Aorta (tissue), 5 donors: ENCODE measurements at places on chromosomes 1 and 21. TPM values are rescaled to one million over a fixed set of nuclear protein-coding genes. Genes with fewer than 3 reads are reported as not detected.

DNA sequence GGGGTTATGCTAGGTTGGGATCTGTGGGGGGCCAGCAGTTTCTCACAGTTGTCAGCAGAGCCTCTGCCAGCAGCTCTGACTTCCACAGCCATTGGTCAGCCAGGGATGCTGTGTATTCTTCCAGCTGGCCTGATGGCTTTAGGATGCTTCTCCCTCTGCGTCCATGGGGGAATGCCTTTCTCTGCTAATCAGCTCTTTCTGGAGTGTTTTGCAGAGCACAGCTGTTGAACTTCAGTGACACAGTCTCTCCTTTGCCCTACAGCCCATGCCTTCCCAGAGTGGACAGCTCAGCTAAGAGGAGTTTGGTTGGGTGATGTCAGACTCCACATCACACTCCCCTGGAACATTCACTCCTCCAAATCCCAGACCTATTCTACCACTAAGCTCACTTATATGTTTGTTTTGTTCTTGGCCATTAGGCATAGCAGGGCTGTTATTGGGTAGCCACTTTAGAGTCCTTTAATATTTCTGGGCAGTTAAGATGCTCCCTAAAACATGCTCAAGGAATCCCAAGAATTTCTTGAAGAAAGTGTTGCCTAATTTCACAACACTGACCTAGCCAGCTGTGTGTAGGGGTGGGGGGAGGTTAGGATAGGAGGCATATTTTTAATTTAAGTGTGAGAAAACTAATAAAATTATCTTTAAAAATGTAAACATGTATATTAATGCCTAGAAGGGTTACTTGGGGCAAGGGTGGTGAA is 75.3 kb upstream of the KIAA0040 start:
- no peaks in the 10 kb centered on the region for H3K36me3 ChIP-seq
- H3K4me1 ChIP-seq, result no peaks in the 10 kb centered on the region
- H3K27me3 ChIP-seq, result no peaks in the 10 kb centered on the region
- H3K27ac ChIP-seq, result no peak overlapping the region
- H3K4me3 ChIP-seq, result no peak overlapping the region
- DNase-seq, result no peak

GRCh38 chr1:34460193-34460592 is 283.5 kb downstream of the C1orf94 start:
- H3K4me3 ChIP-seq, result no peak overlapping the region
- no peaks in the 10 kb centered on the region for H3K27me3 ChIP-seq
- H3K4me1 ChIP-seq, result no peaks in the 10 kb centered on the region
- no peak overlapping the region for H3K27ac ChIP-seq

DNA sequence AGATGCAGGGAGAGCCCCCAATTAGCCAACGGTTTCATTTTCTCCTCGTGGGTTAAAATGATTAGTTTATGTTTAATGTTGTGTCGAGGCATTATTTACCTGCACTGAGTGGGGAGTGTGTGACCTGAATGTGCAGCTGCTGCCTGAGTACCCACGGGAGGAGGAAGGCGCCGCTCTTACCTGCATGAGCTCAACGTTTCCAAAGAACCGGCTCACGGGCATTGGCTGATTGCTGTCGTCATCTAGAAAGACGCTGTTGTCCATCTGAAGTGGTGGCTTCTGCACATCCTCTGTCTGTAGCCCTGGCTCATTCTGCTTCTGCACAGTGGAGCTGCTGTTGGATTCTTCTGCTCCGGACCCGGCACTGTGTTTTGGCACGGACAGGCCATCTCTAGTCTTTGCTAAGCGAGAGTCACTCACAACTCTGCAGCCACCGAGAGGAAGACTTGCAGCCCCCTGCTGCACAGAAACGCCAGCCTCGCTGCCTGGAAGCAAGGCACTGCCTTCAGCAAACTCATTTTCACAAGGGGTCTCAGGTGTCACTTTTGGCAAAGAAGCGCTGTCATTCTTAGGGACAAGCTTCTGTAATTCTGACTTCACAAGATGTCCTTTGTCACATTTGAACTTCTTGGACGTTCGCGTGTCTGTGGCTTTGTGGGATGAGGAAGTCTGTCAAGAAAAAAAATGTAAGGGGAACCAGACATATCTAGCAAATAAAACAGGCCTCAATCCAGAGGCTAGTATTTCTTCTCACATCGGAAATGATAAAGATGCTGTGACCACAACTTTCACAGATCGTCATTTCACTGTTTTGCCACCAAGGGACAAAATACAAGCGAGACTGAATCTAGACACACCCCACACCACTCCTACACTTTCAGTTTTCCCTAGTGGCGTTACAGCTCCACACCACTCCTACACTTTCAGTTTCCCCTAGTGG is 9.4 kb downstream of the C1orf174 start:
- DNase-seq, result peak; percentile 58
- H3K27me3 ChIP-seq, result no peaks in the 10 kb centered on the region
- no peaks in the 10 kb centered on the region for H3K4me1 ChIP-seq
- H3K36me3 ChIP-seq, result peaks cover 5% of the 10 kb centered on the region

DNA sequence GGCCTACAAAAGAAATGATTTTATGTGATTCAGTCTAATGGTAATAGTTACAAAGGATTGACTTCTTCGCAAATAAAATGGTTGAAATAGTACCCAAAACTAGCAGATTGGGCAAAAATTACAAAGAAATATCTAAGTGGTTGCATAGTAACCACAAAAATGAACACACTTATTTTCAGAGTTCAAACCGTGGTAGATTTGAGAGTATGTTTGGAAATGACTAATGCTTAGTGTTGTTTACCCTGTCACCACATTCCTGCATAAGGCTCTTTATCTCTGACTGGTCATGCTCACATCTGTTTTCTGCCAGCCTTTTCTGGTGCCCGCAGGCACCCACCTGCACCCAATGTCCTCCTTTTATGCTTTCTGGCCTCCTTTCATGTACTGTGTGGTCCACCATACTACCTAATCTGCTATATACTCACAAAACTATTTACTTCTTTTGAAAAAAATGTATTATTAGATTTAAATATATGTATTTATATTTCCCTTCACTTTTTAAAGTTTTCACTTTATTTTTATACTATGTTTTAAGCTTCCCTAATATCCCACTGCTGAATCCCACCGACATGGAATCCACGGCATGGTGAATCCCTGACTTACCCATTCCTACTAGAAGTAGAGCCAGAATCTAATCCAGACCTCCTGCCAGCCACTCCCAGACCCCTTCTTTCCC is 30.3 kb downstream of the PTPRC start:
- H3K27ac ChIP-seq, result no peak overlapping the region
- no peak overlapping the region for H3K4me3 ChIP-seq
- H3K4me1 ChIP-seq, result no peaks in the 10 kb centered on the region
- DNase-seq, result peak; percentile 39
- H3K27me3 ChIP-seq, result no peaks in the 10 kb centered on the region

GRCh38 chr1:67860776-67861175 is 27.5 kb upstream of the GNG12 start:
- no peak overlapping the region for H3K4me3 ChIP-seq
- H3K27ac ChIP-seq, result no peak overlapping the region
- no peaks in the 10 kb centered on the region for H3K36me3 ChIP-seq

DNA sequence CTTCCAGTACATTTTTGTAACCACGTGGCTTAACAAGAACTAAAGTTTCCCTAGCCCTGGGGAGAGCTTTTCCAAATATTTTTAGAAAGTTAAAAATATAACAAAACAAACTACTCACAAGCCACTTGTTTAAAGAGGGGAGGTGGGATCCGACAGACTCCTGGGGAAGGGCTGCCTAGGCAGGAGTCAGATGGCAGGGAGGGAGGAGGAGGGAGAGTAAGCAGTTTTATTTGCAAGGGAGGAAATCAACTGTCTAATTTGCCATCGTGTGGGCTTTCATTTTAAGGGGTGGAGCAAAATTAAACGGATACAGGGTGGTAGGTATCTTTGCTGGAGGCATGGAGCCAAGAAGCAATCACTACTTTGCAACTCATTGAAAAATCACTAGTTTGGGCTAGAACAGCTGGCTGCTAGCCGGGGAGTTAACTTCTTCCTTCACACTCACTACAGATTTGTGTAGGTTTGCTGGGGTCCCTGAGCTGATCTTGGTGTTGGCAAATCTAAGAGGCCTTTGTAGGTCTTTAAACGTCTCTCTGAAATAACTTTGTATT is 8.8 kb downstream of the BARHL2 start:
- DNase-seq, result no peak
- no peak overlapping the region for H3K4me3 ChIP-seq
- H3K4me1 ChIP-seq, result no peaks in the 10 kb centered on the region
- H3K27me3 ChIP-seq, result no peaks in the 10 kb centered on the region
- H3K27ac ChIP-seq, result no peak overlapping the region
- H3K36me3 ChIP-seq, result no peaks in the 10 kb centered on the region

The SIK1 gene
- 51.4 TPM for total RNA-seq

- DNase-seq, result no peak
- no peaks in the 10 kb centered on the region for H3K36me3 ChIP-seq
- H3K4me3 ChIP-seq, result no peak overlapping the region
- no peaks in the 10 kb centered on the region for H3K4me1 ChIP-seq
- no peak overlapping the region for H3K27ac ChIP-seq
Observed at GRCh38 chr21:29506947-29507346, 208.2 kb downstream of the BACH1 start.

- H3K27ac ChIP-seq, result no peak overlapping the region
- H3K36me3 ChIP-seq, result no peaks in the 10 kb centered on the region
- H3K4me1 ChIP-seq, result no peaks in the 10 kb centered on the region
- H3K27me3 ChIP-seq, result no peaks in the 10 kb centered on the region
- DNase-seq, result no peak
Observed at GRCh38 chr1:52096216-52096615, 40.1 kb downstream of the BTF3L4 start.

GRCh38 chr1:27609618-27610240 is 5.8 kb upstream of the AHDC1 start:
- no peaks in the 10 kb centered on the region for H3K36me3 ChIP-seq
- no peak for DNase-seq
- no peak overlapping the region for H3K4me3 ChIP-seq
- no peaks in the 10 kb centered on the region for H3K27me3 ChIP-seq

The TMEM63A gene
- total RNA-seq, result 89.3 TPM

DNA sequence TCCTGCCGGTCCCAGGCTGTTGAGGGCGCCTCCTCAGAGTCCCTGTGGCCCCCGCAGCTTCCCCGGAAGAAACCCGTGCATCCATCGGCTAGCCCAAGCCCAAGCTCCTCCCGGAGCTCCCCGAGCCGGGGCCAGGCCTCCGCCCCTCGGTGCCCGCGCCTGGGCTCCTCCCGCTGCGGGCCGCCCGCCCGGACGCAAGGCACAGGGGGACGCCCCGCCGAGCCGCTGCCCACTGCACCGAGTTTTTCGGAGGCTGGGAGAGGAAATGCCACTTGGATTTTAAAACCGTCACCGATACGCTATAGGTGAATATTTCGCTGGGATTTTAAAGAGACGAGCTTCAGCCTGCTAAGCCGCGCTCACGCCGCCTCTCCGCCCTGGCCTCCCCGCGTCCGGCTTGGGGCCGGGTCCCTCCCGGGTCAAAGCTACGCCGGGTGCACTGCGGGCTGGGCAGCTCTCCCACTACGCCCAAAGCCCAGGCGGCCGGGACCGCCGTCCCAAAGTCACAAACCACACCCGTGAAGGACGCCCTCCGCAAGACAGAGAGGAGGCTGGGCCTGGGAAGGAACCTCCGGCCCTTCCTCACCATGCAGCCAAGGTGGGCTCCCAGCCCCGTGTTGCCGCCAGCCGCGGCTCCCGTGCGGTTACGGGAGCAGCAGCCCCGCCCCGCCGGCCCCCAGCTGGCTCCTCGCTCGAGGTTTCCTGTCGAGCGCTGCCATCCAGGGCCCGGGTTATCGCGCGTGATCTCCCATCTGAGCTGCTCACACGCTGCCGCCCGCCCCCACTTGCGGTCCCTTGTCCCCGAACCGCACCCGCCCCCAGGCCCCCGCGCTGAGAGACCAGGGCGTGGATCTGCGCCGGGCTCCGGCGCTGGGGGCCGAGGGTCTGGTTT is 63.2 kb downstream of the CD247 start:
- no peaks in the 10 kb centered on the region for H3K27me3 ChIP-seq
- no peaks in the 10 kb centered on the region for H3K4me1 ChIP-seq
- H3K27ac ChIP-seq, result peak overlapping the region; percentile 2
- H3K36me3 ChIP-seq, result no peaks in the 10 kb centered on the region
